ENCODE measurements at places on chromosomes 6 and 20. TPM values are rescaled to one million over a fixed set of nuclear protein-coding genes. Genes with fewer than 3 reads are reported as not detected.

SYCP2L gene
- 3.3 TPM for total RNA-seq

ACTL10 gene
- not detected for total RNA-seq

ETV7 gene
- 0.14 TPM for total RNA-seq

WFDC5 gene
- not detected for total RNA-seq

NKAIN2 gene
- not detected for total RNA-seq

EPPIN gene
- not detected for total RNA-seq

NMBR gene
- not detected for total RNA-seq

LCA5 gene
- 1.0 TPM for total RNA-seq

NRSN1 gene
- not detected for total RNA-seq

C20orf141 gene
- 0.38 TPM for total RNA-seq

KCNK16 gene
- total RNA-seq, result not detected

CALHM4 gene
- total RNA-seq, result not detected

DEFB124 gene
- total RNA-seq, result not detected

CTCFL gene
- total RNA-seq, result 0.06 TPM

LY6G5C gene
- total RNA-seq, result 1.6 TPM

AGER gene
- total RNA-seq, result 1.4 TPM

TRPC4AP gene
- 61.9 TPM for total RNA-seq

SUMO4 gene
- total RNA-seq, result not detected

KPNA5 gene
- total RNA-seq, result 2.1 TPM

BPIFB2 gene
- total RNA-seq, result not detected

ADGRB3 gene
- total RNA-seq, result not detected

RPS10 gene
- total RNA-seq, result 2,196 TPM

MLN gene
- not detected for total RNA-seq

PRDM13 gene
- 0.93 TPM for total RNA-seq

ADISSP gene
- 176 TPM for total RNA-seq

RAET1L gene
- 0.40 TPM for total RNA-seq

GRIK2 gene
- 0.34 TPM for total RNA-seq

CRYBG1 gene
- 0.47 TPM for total RNA-seq

APCDD1L gene
- total RNA-seq, result 0.07 TPM

MOG gene
- not detected for total RNA-seq

OLIG3 gene
- not detected for total RNA-seq

MMP24OS gene
- 90.1 TPM for total RNA-seq

MPIG6B gene
- not detected for total RNA-seq

ARMC12 gene
- total RNA-seq, result 0.48 TPM

GPR63 gene
- 0.60 TPM for total RNA-seq

ZFP57 gene
- not detected for total RNA-seq

SPATS1 gene
- not detected for total RNA-seq

RAB44 gene
- 0.05 TPM for total RNA-seq

TGM3 gene
- total RNA-seq, result 0.03 TPM

ERVFRD-1 gene
- not detected for total RNA-seq

COL20A1 gene
- total RNA-seq, result 0.57 TPM

NKX2-4 gene
- not detected for total RNA-seq

RAD21L1 gene
- 0.09 TPM for total RNA-seq

RIPOR3 gene
- 0.02 TPM for total RNA-seq

NPBWR2 gene
- total RNA-seq, result not detected

C6orf58 gene
- 0.15 TPM for total RNA-seq

HAO1 gene
- not detected for total RNA-seq

BCL2L1 gene
- total RNA-seq, result 204 TPM

SCRT2 gene
- not detected for total RNA-seq

PRR18 gene
- total RNA-seq, result 0.09 TPM

ARHGAP40 gene
- total RNA-seq, result 0.02 TPM

ESR1 gene
- not detected for total RNA-seq

SESN1 gene
- 10.4 TPM for total RNA-seq

RBBP9 gene
- total RNA-seq, result 12.9 TPM

PBOV1 gene
- not detected for total RNA-seq

Measured in A549 treated with CORT108297 at 1 μM for 4 hours (cell line).